ENCODE measurements at places on chromosomes 5 and 9.

GRCh38 chr5:178455480-178455835 lies 134.7 kb downstream of the COL23A1 start:
- DNase-seq, result no peak

DNA sequence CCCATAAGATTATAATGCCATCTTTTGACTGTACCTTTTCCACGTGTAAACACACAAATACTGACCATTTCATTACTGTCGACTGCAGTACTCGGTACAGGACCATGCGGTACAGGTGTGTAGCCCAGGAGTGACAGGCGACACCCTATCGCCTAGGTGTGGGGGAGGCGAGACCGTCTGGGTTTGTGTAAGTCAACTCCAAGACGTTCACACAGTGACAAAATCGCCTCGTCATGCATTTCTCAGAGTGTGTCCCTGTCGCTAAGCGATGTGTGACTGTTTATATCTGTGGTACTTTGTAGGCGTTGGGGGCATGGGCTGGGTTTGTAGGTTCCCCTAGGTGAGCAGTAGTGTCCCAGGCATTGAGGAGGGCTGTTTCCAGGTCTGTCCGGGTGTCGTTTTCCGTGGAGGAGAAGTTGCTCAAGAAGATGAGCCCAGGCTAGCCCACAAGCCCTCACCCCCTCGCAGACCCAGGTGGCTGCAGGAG lies 20.3 kb downstream of the NEK6 start:
- DNase-seq, result no peak

GRCh38 chr5:107633171-107633901 lies 37.4 kb downstream of the EFNA5 start:
- DNase-seq, result no peak

DNA sequence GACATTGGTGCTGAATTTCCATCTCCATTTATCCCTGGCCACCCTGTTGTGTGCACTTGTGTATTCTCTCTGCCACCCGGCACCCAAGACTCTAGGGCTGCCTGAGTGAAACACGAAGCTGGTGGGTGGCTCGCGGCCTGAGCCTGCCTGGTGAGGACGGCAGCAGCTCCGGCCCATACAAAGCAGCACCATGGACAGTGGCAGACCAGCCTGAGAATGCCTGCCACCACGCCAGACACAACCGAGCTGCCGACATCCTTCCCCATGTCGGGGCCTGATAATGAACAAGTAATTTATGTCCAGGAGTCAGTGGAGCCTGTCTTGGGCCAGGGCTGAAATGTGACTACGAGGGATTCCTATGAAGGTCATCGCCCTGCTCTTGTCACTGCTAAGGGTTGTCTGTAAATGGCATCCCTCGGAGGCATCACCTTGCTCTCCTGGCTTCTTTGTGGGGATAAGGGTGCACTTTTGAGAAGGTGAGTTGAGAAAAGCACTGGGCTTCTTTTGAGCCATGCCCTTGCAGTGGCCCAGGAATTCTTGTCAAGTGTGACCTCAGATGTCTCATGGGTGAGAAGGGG lies 175.7 kb downstream of the MELK start:
- peak; percentile 16 for DNase-seq

- no peak for DNase-seq
These were observed 244.3 kb downstream of the FAM170A start for GRCh38 chr5:119873611-119874010.

- DNase-seq, result no peak
These were observed 131.3 kb downstream of the DOCK2 start for GRCh38 chr5:169768416-169768815.

GRCh38 chr9:16043756-16044578 lies 491.1 kb downstream of the CCDC171 start:
- DNase-seq, result no peak

DNA sequence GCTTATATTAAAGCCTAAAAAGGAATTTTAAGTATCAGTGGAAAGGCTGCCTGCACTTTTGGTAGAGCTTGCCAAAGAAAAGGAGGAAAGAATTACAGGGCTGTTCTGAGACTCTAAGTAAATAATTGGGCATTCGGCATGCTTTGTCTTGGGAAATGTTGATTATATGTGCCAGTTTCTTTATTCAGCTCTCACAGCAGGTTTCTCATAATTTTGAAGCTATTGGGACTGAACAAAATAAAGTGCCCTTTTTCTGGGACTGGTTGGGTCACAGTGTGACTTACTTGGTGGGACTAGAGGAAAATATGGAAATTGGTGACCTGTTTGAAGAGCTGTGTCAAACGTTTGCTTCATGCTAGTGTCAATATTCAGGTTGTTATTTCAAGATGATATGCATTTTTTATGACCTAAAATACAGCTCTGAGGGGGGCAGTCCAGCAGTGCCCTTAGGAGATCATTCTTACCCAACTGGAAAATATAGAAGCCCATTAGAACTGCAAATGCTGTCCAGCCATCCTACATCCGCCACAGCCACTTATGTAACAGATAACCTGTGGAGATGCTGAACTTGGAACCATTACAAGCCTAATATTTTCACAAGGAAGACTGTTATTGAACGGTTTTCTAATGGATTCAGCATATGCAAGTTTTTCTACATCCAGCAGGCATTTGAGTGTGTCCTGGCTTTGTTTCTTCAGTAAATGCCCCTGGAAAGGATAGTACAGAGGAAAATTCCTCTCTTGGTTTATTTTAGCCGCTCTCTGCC lies 122.4 kb downstream of the SNCAIP start:
- DNase-seq, result no peak

DNA sequence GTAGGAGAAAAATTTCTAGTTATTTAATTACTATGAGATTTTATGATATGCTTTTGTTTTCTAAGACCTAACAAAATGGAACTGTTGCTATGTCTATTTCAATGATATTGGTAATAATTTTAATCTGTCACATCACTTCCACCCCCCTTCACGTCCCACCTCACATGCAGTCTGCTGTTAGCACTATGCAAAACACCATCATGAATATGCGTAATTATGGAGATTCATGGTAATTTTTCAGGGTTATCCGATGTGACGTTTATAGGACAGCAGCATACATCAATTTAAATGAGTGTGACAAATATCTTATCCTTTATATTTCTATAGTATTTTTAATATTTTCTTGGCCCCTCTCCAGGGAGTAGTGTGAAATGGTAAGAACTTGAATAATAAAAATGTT lies 283.8 kb upstream of the TMEM161B start:
- DNase-seq, result no peak

- no peak for DNase-seq
These were observed 173.4 kb downstream of the NR3C1 start for GRCh38 chr5:143229896-143230675.

GRCh38 chr9:127904561-127905003 lies 5.2 kb upstream of the ST6GALNAC6 start:
- no peak for DNase-seq

GRCh38 chr9:110109333-110110092 lies 98.4 kb downstream of the C9orf152 start:
- DNase-seq, result no peak

GRCh38 chr5:87674235-87674634 lies 261.5 kb upstream of the CCNH start:
- no peak for DNase-seq

DNA sequence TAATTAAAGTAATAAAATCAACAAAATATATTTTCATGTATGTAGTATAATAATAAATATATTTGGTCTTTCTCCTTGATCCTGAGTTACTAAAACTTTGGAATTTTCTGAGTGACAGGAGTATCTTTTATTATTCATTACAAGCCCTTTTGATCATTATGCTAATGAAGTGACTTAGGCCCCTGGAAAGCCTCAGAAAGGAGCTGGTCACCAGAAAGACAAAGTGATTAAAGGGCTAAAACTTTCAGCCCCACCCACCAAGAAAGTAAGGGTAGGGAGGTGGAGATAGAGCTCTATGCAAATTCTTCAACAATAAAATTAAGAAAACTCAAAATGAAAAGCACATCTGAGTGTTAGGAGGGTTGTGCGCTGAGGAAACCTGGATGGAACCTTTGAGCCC lies 27.5 kb downstream of the UBQLN1 start:
- DNase-seq, result no peak

DNA sequence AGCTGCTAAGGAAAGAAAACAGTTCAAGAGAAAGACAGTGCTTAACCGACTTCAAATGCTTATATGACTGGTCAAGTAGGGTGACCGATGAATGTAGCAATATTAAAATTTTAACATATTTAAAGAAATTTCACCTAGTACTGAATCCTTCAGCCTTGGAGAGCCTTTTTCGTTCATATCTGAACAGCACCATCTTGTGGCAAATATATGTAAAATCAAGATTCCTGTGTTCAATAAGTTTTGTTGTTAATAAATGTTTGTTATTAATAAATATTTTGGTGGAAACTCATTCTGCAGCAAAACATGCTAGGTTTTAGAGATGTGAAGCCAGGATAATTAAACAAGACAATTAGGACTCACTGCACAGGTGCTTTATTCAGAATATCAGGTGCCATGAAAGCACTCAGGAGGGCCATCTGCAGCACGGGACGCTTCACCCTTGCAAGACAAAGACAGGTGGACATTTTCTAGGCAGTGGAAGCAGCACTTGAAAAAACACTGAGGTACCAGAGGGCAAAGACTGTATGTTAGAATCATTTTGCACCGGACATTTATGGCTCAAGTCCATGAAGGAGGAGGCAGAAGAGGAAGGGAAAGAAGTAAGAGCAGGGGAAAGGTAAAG lies 15.6 kb downstream of the TICAM2 start:
- no peak for DNase-seq

GRCh38 chr5:135429301-135430134 lies 17.6 kb downstream of the DCANP1 start:
- no peak for DNase-seq
